ENCODE measurements at places on chromosomes 12 and 14.

- DNase-seq, result no peak
Observed at GRCh38 chr12:114371250-114371649, 34.7 kb downstream of the TBX5 start.

DNA sequence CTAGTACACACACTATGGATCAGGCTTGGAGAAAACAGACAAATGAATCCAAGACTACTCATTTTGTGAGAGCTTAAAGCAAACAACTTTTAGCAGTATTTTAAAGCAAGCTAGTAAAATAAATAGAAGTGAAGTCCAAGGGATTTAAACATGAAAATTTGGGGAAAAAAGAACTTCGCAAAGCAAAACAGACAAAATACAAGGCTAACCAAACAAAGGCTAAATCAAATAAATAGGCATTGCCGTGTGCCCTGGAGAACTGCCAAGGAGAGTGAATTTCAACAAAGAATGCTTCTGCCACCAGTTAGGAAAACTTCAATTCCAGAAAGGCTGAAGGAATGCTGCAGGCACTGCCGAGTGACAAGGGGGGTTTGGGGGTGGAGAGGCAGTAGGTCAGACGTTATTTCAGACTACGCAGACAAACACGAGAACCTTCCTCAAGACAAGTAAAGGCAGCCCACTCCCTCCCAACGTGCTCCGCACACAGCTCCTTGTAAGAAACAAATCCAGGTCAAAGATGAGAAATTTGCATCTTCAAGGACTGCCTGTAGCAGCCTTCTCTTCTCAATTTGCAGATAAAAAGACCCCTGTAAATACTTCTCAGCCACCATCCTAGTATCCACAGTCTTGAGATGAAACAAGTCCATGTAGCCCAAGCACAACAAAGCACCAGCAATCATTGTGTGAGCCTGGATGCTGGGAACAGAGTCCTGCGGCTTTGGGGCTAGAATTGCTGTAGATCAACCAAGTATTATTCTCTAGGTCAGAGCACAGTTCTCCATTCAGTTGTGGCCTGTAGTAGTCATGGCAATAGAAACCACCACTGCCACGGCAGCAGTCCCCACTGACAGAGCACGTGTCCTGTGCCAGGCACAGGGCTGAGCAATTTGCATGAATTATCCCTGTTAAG is 43.3 kb downstream of the EFCAB11 start:
- DNase-seq, result no peak

DNA sequence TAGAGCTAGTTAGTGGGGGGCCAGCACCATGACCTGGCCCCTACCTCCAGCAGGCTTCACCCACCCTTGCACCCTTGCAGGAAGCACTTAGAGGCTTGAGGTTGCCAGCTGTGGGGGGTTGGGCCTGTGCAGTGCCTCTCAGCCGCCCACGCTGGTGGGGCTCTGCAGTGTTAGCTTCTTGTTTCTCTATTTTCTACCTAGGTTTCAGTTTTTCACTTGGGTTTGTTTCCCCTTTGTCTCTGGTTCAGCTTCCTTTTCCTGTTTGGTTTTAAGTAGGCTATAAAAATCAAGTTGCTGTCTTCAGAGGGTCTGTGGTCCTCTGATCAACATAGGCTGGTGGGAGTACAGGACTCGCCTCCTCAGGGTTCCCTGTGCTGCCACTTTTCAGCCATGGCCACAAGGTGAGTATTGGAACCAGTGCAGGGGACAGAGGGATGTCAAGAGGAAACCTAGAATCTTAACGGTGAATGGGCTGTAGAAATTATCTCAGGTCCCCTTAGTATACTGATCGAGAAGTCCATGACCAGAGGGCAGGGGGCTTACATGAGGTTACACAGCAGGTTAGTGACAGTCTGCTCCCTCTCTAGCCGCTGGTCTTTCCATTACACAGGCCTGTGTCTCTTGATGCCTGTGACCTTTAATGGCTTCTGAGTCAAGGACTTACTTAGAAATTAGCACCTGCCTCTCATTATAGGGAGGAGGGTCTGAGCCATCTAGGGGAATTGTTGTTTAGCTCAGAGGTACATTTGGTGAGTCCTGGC is at the start of gene EVL:
Gene EVL (plus strand): TSS at position 312 of the 761 bp plus-strand sequence. CDS start 79 bp downstream, at position 391.
- no peak for DNase-seq

- DNase-seq, result no peak
Observed at GRCh38 chr14:100605230-100605629, 18.0 kb upstream of the BEGAIN start.

- DNase-seq, result no peak
Observed at GRCh38 chr12:18752947-18753346, 15.0 kb downstream of the CAPZA3 start.

DNA sequence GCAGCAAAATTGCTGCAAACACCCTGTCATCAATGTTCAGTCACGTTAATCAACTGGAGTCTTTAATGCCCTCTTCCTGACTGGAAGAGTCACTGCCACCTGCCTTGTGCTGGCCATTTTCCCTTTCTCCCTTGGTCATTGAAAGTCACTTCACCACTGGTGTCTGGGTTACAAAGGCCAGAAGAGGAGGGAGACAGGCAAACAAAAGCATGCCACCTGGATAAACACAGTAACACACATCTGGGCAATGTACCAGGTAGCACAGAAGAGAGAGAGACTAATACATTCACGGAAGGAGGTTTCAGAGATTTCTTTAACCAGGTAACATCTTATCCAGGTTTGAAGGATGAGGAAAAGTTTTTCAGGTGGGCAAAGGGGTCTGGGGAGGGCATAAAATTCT is 32.7 kb downstream of the GPHB5 start:
- peak; percentile 74 for DNase-seq

- no peak for DNase-seq
Observed at GRCh38 chr14:66066981-66067776, 419.0 kb upstream of the CCDC196 start.

GRCh38 chr12:131723532-131723931 is 12.6 kb downstream of the SFSWAP start:
- no peak for DNase-seq

- peak; percentile 70 for DNase-seq
Observed at GRCh38 chr12:32390572-32391219, 8.7 kb upstream of the FGD4 start.

Data from NCI-H2029 (cell line).